OCI-LY7 (cell line): ENCODE measurements at places on chromosomes 4 and X.

GRCh38 chr4:39036172-39036571, 4.0 kb upstream of the TMEM156 start:
- DNase-seq: no peak

DNA sequence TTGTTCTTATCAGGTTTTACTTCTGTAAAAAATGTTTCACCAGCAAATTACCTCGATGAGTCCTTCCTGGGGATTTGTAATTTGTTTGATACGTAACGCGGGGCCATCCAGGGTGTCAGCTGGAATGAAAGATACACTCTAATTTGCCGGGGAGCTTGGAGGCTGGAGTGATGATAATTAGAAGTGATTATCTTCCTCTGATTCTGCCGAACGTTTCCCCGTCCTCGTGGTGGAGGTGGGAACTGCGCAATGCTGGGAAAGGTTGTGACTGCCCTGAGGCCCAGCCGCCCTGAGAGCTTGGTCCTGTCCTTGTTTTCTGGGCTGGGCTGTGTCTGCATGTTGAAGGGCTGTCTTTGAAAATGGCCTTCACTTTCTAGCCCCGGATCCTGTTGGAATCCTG, 48.0 kb downstream of the SORCS2 start:
- no peak for DNase-seq

- DNase-seq: no peak
These were observed 43.3 kb upstream of the PPM1K start for GRCh38 chr4:88327665-88328064.

DNA sequence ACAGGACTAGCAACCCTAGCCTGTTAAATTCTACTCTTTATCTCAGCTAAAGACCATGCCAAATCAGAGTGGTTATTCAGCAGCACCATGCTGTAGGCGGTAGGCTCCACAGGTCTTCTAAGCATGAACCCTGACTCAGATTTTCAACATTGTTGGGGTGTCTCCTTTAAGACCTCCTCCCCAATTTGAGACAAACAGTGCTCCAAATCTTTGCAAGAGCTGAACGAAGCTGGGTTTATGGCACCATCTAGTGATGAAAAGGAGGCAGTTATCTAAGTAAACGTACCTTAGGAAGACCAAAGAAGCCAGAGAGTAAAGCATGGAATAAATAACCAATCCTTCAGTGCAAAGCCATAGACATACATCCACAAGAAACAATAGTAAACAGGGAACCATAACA, 334.5 kb upstream of the SLC7A11 start:
- DNase-seq: peak; percentile 24

- DNase-seq: peak; percentile 71
These were observed 30.6 kb upstream of the NSUN7 start for GRCh38 chr4:40719008-40719623.

DNA sequence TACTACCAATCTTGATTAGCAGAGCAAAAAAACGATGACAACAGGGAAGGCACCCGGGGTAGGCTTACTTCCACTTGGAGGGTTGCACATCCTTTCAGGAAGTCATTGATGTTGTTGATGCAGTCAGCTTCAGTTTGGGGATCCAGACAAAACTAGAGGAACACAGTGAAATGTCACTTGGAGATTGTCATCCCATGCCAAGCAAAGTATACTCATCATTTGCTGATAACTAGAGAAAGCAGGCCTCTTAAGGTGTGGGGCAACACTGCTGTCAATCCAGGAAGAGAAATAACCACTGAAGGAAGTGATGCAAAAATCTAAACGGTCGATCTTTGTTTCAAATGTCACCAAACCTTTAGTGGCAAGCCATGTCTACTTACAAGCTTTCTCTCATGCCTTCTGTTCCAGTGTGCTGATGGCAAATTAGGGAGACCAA, 1.4 kb downstream of the ARHGEF6 start:
- DNase-seq: peak; percentile 59

- peak; percentile 53 for DNase-seq
These were observed 4.4 kb downstream of the ADRA2C start for GRCh38 chr4:3770323-3771163.

DNA sequence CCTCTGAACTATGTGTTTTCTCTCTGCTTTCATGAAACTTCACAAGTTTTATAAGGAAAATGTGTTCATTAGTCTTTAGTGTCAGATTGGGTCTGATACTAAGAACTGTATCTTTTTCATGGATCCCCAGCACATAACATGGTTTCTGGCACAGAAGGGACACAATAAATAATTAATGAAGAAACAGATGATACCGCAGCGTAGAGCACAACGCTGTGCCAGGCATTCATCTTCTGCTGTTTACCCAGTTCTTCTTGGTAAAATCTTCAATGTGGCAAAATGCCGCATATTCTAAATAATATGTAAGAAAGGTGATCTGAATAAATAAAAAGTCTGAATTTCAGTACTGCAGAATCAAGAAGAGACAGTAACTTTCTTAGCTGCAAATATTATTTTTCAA, 12.3 kb downstream of the SCARB2 start:
- no peak for DNase-seq

- no peak for DNase-seq
These were observed 243.2 kb upstream of the F9 start for GRCh38 chrX:139287155-139287924.

GRCh38 chr4:163113921-163114713, 52.6 kb downstream of the NAF1 start:
- no peak for DNase-seq
